ENCODE measurements at places on chromosomes 3 and 15.
A peak's percentile ranks its signal among the peaks of the same experiment; 100 is the strongest.

- no peaks in the 10 kb centered on the region for H3K4me1 ChIP-seq
- H3K27ac ChIP-seq: no peak overlapping the region
- DNase-seq: no peak
Measured at GRCh38 chr3:95438274-95438673, 1375.4 kb downstream of the NSUN3 start.

DNA sequence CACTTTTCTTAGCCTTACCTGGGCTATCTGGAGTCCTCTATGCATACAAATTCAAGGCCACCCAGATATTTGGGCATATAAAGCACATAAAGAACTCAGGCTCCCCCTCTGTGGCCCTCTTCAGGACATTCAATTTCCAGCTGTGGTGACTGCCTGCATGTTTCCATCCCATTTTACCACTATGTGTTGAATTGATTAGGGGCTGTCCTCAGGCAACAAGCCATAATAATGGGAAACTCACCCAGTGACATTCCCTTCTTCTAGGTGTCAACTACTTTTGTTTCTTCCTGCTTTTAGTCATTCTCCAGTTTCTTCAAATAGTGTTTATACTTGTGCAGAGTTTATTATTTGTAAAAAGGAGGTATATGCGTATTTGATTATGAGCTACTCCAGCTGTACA lies 18.0 kb downstream of the NRG4 start:
- H3K4me3 ChIP-seq: no peak overlapping the region
- H3K36me3 ChIP-seq: peaks cover 5% of the 10 kb centered on the region
- no peak for DNase-seq
- no peaks in the 10 kb centered on the region for H3K4me1 ChIP-seq

DNA sequence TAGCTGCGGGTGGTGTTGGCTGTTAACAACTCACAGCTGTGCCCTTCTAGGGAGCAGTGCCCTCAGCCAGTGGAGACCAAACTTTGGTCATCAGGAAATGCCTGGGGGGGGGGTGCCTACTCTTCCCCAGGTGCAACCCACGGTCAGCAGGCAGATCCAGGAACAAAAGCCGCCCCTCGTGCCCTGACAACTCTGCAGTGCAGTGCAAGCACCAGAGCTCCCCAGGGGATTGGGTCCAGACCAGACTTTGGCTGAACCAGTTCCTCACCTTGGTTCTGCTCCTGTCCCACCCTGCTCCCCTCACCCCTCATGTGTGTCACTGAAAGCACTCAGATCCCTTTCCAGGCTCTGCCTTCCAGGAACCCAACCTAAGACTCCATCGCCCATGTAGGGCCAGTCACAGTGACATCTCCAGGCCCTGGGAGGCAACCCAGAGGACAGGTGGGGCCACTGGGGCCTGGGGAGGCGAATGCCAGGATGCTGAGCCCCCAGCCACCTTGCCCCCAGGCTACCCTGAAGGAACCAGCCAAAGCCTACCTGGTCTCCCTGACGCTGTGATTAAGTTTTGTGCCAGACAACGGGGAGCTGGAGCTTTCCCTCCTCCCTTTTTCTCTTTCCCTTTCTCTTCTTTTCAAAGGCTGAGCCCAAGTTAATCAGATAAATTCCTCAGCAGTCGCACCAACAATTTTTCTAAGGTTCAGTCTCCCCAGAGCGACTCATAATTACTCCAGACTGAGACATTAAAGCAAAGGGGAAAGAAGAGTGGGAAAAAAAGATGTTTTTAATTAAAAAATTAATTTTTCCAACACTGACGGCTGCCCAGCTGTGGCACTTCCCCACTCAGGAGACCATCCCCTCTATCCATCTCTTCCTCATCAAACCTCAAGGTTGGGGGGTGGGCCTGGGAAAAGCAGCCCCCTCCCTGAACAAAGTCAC lies 207.5 kb upstream of the LINGO1 start:
- H3K4me1 ChIP-seq: peaks cover 3% of the 10 kb centered on the region
- H3K36me3 ChIP-seq: peaks cover 4% of the 10 kb centered on the region
- no peak overlapping the region for H3K4me3 ChIP-seq
- peaks cover 32% of the 10 kb centered on the region for H3K27me3 ChIP-seq
- no peak for DNase-seq

- H3K36me3 ChIP-seq: peaks cover 16% of the 10 kb centered on the region
- no peaks in the 10 kb centered on the region for H3K27me3 ChIP-seq
- H3K27ac ChIP-seq: no peak overlapping the region
- no peak for DNase-seq
- H3K4me1 ChIP-seq: peaks cover 42% of the 10 kb centered on the region
Measured at GRCh38 chr3:188468196-188468595, 314.2 kb downstream of the LPP start.

DNA sequence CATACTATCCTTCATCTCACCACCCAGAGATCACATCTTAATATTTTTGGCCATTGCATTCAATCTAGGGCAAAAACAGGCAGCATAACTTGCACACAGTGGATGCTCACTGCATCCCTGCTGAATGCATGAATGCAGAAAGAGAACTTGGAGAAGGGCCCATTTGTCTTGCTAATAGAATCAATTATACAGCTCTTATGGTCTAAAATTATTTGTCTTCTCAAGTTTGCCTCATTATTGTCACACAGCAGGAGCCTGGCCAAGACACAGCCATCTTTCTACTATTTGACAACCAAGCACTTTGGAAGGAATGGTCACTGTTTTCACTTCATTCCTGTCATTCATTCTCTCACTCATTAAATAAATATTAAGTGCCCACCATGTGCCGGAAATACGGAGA lies 1.2 kb upstream of the ARHGEF26 start:
- peaks cover 12% of the 10 kb centered on the region for H3K4me1 ChIP-seq
- H3K4me3 ChIP-seq: no peak overlapping the region
- H3K36me3 ChIP-seq: peaks cover 3% of the 10 kb centered on the region
- no peak overlapping the region for H3K27ac ChIP-seq

GRCh38 chr3:179151474-179151873 lies 3.3 kb downstream of the PIK3CA start:
- H3K4me1 ChIP-seq: peaks cover 30% of the 10 kb centered on the region
- no peaks in the 10 kb centered on the region for H3K27me3 ChIP-seq
- peaks cover 3% of the 10 kb centered on the region for H3K36me3 ChIP-seq
- no peak overlapping the region for H3K27ac ChIP-seq

DNA sequence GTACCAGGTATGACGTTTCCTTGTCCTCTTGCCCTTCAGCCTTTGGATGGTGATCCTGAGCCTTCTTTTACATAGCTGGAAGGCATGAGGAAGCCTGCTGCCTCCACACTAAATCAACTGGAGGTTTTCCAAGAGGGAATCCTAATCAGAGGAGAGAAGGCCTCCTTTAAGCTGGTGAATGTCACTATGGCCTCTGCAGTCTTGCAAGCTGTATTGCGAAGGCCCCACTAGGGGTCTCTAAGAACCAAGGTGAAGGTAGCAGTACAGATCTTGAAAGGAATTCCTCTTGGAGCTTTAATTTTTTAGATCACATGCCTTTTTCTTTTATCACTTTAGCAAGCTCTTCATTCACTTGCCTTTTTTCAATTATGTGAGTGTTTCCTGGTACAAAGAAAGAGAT lies 119.2 kb downstream of the GHSR start:
- H3K36me3 ChIP-seq: peaks cover 24% of the 10 kb centered on the region
- H3K4me3 ChIP-seq: no peak overlapping the region
- H3K4me1 ChIP-seq: no peaks in the 10 kb centered on the region
- DNase-seq: no peak

- no peaks in the 10 kb centered on the region for H3K36me3 ChIP-seq
- H3K4me1 ChIP-seq: no peaks in the 10 kb centered on the region
Measured at GRCh38 chr3:94429517-94429916, 366.7 kb downstream of the NSUN3 start.

DNA sequence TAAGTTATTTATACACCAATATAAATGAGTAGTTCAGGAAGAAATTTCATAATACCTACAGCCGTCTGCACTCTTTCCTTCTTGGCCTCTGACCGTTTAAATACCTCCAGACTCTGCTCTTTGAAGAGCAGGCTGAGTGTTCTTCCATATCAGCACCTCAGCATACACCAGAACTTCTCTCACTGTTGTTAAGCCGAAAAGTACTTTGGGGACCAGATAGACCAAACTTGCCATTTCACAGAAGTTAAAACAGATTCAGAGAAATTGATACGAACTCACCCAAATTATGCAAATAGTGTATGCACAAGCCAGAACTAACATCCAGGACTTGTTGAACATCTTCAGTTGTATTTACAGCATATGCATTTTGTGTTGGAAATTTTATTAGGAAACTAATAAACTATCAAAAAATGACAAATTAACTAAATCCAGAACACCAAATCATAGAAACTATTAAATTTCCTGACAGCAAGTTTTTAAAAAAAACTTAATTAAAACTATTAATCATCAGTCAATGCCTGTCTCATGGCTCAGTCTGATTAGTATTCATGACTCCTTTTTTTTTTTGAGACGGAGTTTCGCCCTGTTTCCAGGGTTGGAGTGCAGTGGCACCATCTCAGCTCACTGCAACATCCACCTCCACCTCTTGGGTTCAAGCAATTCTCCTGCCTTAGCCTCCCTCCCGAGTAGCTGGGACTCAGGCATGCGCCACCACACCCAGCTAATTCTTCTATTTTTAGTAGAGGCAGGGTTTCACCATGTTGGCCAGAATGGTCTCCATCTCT lies 24.1 kb downstream of the CGGBP1 start:
- no peaks in the 10 kb centered on the region for H3K36me3 ChIP-seq
- peaks cover 39% of the 10 kb centered on the region for H3K4me1 ChIP-seq
- peaks cover 11% of the 10 kb centered on the region for H3K27me3 ChIP-seq
- H3K27ac ChIP-seq: no peak overlapping the region
- H3K4me3 ChIP-seq: no peak overlapping the region

DNA sequence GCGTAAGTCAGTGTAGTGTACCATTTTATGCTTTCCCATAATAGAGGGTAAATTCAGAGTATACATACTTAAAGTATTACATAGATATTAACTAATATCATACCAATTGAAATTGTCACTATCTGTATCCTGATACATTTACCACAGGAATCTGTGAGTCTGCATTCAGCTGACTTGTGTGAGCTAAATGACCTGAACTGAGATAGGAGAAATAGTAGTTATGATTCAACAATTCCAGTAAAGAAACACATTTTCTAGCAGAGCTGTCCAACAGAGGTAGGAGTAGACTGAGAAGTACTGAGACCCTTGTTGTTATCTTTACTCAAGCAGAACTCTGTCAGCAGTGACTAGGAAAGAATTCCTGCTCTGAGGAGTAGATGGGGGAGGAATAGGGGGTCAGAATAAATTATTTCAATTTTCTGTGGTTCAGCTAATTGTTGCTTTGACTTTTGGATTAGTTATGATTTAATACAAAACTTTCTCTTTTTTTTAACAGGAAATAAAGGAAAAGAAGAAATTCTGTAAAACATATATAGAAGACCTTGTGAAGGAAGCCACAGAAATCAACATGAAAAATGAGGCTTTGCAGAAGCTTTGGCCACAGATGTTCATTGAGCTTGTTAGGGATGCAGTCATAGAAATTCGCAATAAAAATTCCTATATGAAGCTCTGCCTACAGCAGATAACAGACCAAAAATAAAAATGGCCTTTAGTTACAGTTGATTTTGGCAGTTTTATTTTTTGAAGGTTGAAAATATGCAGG lies 66.2 kb upstream of the THSD4 start:
- no peak overlapping the region for H3K4me3 ChIP-seq
- H3K27ac ChIP-seq: no peak overlapping the region
- no peaks in the 10 kb centered on the region for H3K4me1 ChIP-seq
- H3K36me3 ChIP-seq: no peaks in the 10 kb centered on the region
- DNase-seq: no peak

DNA sequence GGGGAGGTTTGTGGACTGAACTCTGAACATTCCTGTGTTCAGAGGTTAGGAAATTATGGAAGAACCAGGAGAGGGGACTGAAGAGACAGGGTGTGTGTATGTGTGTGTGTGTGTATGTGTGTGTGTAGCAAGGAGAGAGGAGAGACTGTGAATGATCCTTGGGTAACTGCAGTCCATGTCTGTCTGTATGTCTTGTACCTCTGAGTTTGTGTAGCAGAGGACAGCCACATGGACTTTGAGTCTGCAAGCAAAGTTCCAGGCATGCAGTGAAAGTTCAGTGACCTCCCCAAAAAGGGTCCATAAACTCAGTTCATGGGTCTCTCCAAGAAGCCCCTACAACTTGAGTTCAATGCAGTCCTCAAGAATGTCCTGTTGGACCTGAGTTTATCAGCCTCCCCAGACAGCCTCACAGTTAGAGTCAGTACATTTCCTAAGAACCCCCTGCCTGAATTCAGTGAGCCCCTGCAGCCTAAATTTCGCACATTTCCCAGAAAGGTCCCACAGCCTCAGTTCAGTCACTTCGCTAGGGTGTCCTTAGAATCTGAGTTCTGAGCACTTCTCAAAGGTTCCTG lies 28.3 kb upstream of the HERC1 start:
- no peaks in the 10 kb centered on the region for H3K27me3 ChIP-seq
- H3K4me1 ChIP-seq: peaks cover 41% of the 10 kb centered on the region
- H3K27ac ChIP-seq: peak overlapping the region; percentile 16

- H3K4me3 ChIP-seq: no peak overlapping the region
- no peak for DNase-seq
- H3K27ac ChIP-seq: no peak overlapping the region
- no peaks in the 10 kb centered on the region for H3K36me3 ChIP-seq
Measured at GRCh38 chr3:99700631-99701268, 62.4 kb downstream of the COL8A1 start.

GRCh38 chr15:89836267-89837133 lies 21.8 kb upstream of the ANPEP start:
- no peak overlapping the region for H3K27ac ChIP-seq
- H3K27me3 ChIP-seq: no peaks in the 10 kb centered on the region
- H3K4me1 ChIP-seq: peaks cover 19% of the 10 kb centered on the region
- H3K36me3 ChIP-seq: peaks cover 68% of the 10 kb centered on the region
- no peak for DNase-seq
- no peak overlapping the region for H3K4me3 ChIP-seq

DNA sequence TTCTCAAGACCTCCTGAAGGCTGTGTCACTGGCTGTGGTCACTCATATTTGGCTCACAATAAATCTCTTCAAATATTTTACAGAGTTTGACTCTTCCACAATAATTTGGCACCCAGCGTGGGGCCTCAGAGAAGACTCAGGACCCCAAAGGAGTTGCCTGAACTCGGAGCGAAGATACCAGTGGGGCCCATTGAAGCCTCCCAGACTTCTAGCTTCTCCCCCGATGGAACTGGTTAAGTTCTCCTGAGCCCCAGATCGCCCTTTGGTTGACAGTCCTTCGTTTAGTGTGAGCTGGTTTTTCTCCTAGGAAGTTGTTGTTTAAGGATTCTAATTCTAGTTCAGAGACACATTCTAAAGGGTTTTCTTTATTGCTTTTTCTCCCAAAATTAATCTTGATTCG lies 1.4 kb upstream of the SLC41A3 start:
- DNase-seq: no peak
- H3K4me1 ChIP-seq: peaks cover 13% of the 10 kb centered on the region
- peaks cover 5% of the 10 kb centered on the region for H3K36me3 ChIP-seq

DNA sequence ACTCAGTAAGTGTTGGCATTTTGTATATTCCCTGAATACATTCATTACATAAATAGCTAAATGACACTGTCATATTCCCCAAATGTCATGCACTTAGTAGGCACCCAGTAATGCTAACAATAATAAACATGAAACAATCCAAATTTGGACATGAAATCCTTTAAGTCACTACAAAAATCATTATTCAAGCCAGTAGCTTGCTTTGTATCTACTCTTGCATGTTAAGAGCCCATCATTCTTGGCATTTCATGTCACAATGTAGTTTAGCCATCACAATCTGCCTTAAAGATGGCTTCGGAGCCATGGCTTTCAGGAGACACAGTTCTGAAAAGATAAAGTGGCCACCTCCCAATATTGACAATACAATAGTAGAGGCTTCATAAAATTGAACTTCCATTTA lies 32.9 kb upstream of the TM4SF4 start:
- no peaks in the 10 kb centered on the region for H3K36me3 ChIP-seq
- DNase-seq: no peak
- peaks cover 3% of the 10 kb centered on the region for H3K4me1 ChIP-seq
- H3K27me3 ChIP-seq: peaks cover 5% of the 10 kb centered on the region
- no peak overlapping the region for H3K4me3 ChIP-seq
- no peak overlapping the region for H3K27ac ChIP-seq

Measured in stimulated activated naive B cell treated with anti-CD40 and anti-IgM and Interleukin-4, amounts not matched to agents 10 μg/mL and 1 μg/mL and 100 μg/mL, for 72 hours (primary cell).